ENCODE measurements at places on chromosomes 7 and 10. TPM values are rescaled to one million over a fixed set of nuclear protein-coding genes. Genes with fewer than 3 reads are reported as not detected.

- no peak for DNase-seq
- H3K27ac ChIP-seq, result no peak overlapping the region
- H3K27me3 ChIP-seq, result peaks cover 41% of the 10 kb centered on the region
- no peaks in the 10 kb centered on the region for H3K36me3 ChIP-seq
These were observed 65.1 kb downstream of the RGS10 start for GRCh38 chr10:119477444-119477843.

- H3K27ac ChIP-seq, result peak overlapping the region; percentile 100
- peak; percentile 85 for DNase-seq
- H3K27me3 ChIP-seq, result no peaks in the 10 kb centered on the region
These were observed 99.5 kb downstream of the HIP1 start for GRCh38 chr7:75639071-75639885.

GRCh38 chr7:157394246-157395191, 57.7 kb downstream of the DNAJB6 start:
- H3K27me3 ChIP-seq, result no peaks in the 10 kb centered on the region
- peak overlapping the region; percentile 50 for H3K27ac ChIP-seq
- H3K4me1 ChIP-seq, result peaks cover 5% of the 10 kb centered on the region
- H3K4me3 ChIP-seq, result no peak overlapping the region
- H3K36me3 ChIP-seq, result peaks cover 15% of the 10 kb centered on the region
- no peak for DNase-seq

DNA sequence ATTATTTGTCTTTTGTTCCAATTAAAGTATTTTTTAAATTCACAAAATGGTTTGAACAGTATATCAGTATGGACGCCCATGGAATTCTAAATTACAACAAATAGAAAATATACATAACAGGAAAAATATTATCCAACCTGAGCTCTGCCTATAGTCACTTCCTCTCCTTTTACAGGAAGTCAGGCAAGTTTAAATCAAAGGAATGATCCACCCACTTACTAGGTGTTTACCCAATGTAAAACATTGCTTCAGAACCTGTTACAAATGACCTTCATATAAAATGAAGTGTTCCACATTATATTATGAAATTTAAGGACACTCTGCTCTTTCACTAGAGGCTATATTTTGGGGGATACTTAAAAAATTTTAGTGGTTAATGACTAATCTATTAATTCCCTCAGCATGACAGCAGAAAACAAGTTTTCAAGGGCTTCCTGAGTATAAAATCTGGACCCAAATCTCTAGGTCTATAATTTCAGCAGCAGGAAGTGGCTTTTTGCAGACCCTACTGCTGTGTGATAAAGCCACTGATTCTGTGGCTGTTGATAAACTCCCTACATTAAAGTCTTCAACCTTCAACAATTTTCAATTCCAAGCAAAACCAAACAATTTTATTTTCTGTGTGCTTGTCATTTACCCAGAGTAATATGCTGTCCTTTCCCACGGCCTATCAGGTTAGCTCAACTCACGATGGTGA, 722.6 kb downstream of the GATA3 start:
- H3K4me1 ChIP-seq, result no peaks in the 10 kb centered on the region
- no peaks in the 10 kb centered on the region for H3K27me3 ChIP-seq
- H3K36me3 ChIP-seq, result no peaks in the 10 kb centered on the region
- no peak for DNase-seq
- no peak overlapping the region for H3K4me3 ChIP-seq
- H3K27ac ChIP-seq, result no peak overlapping the region

GRCh38 chr7:131595699-131596098, 39.3 kb upstream of the PODXL start:
- no peaks in the 10 kb centered on the region for H3K36me3 ChIP-seq
- H3K27me3 ChIP-seq, result no peaks in the 10 kb centered on the region
- H3K27ac ChIP-seq, result no peak overlapping the region
- DNase-seq, result no peak
- H3K4me3 ChIP-seq, result no peak overlapping the region
- H3K4me1 ChIP-seq, result no peaks in the 10 kb centered on the region

DNA sequence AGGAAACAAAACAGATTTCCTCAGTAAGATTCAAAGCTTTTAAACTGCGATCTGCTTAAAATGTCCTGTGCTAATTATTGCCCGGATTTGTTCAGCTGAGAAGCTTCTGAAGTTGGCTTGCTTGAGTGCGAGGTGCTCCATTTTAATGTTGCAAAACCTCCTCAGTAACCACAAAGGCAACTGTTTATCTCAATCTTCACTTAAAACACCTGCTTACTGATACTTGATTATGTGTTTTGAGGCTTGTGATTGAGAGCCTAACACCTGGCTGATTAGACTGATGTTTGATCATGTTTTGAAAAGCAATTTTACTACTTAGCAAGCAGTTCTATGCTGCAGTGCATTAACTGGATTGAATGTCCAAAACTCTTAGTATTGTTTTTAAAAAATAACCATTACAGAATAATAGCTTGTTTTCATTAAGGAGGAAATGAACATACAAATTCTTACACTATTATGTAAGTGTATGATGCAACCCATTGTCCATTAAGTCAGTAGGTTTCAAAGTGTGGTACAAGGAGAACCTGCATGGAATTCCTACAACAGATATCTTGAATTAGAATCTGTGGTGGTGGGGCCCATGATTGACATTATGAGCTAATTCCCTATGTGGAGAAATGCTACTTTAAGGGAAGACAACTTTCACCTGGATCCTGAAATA, 96.9 kb upstream of the FAM180A start:
- no peak for DNase-seq
- H3K27me3 ChIP-seq, result no peaks in the 10 kb centered on the region
- H3K27ac ChIP-seq, result no peak overlapping the region

- peak overlapping the region; percentile 92 for H3K27ac ChIP-seq
- peaks cover 63% of the 10 kb centered on the region for H3K4me1 ChIP-seq
- peak; percentile 78 for DNase-seq
These were observed 3.5 kb downstream of the RASSF4 start for GRCh38 chr10:44962870-44963738.

- no peaks in the 10 kb centered on the region for H3K27me3 ChIP-seq
- H3K27ac ChIP-seq, result no peak overlapping the region
- no peak for DNase-seq
- H3K4me3 ChIP-seq, result no peak overlapping the region
These were observed 27.3 kb downstream of the UBE2H start for GRCh38 chr7:129925416-129926002.

DNA sequence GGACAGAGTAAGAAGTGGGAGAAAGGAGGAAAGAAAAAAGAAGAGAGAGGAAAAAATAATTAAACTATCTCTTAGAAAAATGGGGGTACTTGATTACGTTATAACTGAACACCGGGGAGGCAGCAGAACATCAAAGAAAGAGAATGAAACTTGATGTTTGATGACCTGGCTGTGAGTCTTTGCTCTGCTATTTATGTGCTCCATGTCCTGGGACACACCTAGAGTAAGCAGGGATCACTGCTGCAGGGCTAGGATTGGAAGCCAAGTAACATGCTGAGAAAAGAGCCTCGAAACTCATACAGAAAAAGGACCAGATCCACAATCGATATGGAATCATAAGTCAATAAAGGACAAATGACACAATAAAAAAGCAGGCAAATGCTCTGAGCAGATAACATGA, 56.7 kb upstream of the COL13A1 start:
- H3K4me3 ChIP-seq, result no peak overlapping the region
- no peak for DNase-seq
- H3K27me3 ChIP-seq, result no peaks in the 10 kb centered on the region
- no peak overlapping the region for H3K27ac ChIP-seq
- no peaks in the 10 kb centered on the region for H3K36me3 ChIP-seq

- no peaks in the 10 kb centered on the region for H3K27me3 ChIP-seq
- no peak for DNase-seq
- no peak overlapping the region for H3K4me3 ChIP-seq
- H3K4me1 ChIP-seq, result no peaks in the 10 kb centered on the region
These were observed 14.8 kb downstream of the CHAT start for GRCh38 chr10:49628599-49628998.

- H3K4me3 ChIP-seq, result no peak overlapping the region
- no peaks in the 10 kb centered on the region for H3K27me3 ChIP-seq
- no peaks in the 10 kb centered on the region for H3K4me1 ChIP-seq
- H3K36me3 ChIP-seq, result 0 out of 2 replicates have a peak, but pooled peaks cover 7% of the 10 kb centered on the region
These were observed 15.5 kb downstream of the ARMH3 start for GRCh38 chr10:102040305-102041050.

GRCh38 chr7:96942112-96942511, 63.2 kb upstream of the DLX6 start:
- 0 out of 2 replicates have a peak, but pooled peaks cover 3% of the 10 kb centered on the region for H3K4me1 ChIP-seq
- H3K4me3 ChIP-seq, result no peak overlapping the region
- H3K27me3 ChIP-seq, result no peaks in the 10 kb centered on the region
- no peak overlapping the region for H3K27ac ChIP-seq

DNA sequence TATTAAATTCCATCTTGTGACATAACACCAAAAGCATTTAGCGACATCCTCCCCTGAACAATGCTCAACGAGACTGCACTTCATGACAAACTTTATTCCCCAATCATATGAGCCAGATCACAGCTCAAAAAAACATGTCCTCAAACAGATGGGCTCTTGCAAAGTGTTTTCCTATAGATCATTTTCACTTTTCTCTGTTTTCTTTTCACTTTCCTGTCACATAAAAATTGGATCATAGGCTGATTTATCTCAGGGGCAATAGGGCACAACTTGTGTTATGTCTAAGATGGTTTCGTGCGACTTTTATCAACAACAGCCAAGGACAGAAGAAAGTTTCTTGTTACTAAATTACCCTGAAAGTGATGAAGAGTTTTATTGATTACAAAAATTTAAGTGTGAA, 206.1 kb downstream of the WDR11 start:
- DNase-seq, result no peak
- no peaks in the 10 kb centered on the region for H3K27me3 ChIP-seq
- no peaks in the 10 kb centered on the region for H3K4me1 ChIP-seq
- no peaks in the 10 kb centered on the region for H3K36me3 ChIP-seq

DNA sequence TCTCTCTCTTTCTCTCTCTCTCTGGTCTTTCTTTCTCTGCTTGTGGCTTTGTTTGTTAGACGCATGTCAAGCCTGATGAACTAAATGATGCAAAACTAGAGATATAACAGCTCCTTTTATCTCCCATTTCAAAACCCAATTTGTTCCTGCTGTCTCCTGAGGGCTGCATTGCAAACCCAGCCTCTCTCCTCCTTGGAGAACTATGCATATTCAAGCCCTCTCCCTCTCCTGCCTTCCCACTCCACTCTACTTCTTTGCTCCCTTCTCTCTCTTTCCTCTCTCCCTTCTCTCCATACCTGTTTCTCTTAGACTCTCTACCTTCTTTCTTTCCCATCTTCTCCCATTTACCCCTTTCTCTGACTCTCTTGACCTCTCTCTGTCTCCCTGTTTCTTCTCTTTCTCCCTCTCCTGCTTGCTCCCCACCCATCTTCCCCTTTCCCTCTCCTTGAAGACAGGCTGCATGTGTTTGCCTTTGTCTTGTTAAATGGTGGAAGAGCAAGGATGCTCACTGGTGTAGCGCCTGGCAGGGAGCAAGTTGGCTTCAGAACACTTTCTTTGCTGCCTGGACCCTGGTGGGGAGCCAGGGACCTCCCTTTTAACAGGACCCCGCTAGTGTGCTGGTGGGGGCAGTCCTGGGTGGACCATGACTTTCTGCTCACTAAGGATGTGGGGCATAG, 142.9 kb downstream of the CDH23 start:
- peaks cover 20% of the 10 kb centered on the region for H3K4me1 ChIP-seq
- no peak overlapping the region for H3K4me3 ChIP-seq
- no peaks in the 10 kb centered on the region for H3K27me3 ChIP-seq
- DNase-seq, result no peak
- no peak overlapping the region for H3K27ac ChIP-seq

DNA sequence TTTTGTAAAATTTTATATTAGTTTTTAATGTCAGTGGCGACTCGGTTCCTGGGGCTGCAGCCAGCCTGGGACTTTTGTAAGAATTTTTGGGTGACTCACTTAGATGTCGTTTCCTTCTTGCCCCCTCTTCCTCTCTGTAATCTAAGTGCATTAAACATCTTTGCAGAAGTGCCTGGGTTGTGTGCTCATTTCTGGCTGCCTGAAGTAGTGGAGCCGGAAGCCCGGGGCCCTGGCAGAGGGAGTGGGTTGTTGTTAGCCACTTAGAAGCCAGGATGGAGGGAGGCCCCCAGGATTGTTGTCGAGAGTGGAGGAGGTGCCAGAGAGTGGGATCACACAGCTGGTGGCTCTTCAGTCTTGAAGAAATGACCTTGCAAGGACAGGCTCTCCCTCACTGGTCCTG, 11.0 kb upstream of the TRIM8 start:
- DNase-seq, result no peak
- no peak overlapping the region for H3K27ac ChIP-seq
- no peaks in the 10 kb centered on the region for H3K27me3 ChIP-seq
- H3K4me3 ChIP-seq, result no peak overlapping the region
- peaks cover 38% of the 10 kb centered on the region for H3K4me1 ChIP-seq

GRCh38 chr7:37491919-37492694, 43.4 kb upstream of the ELMO1 start:
- no peaks in the 10 kb centered on the region for H3K4me1 ChIP-seq
- peak; percentile 94 for DNase-seq
- 0 out of 2 replicates have a peak, but pooled peaks cover 3% of the 10 kb centered on the region for H3K36me3 ChIP-seq
- H3K27me3 ChIP-seq, result no peaks in the 10 kb centered on the region

- no peaks in the 10 kb centered on the region for H3K27me3 ChIP-seq
- peaks cover 3% of the 10 kb centered on the region for H3K4me1 ChIP-seq
- H3K27ac ChIP-seq, result no peak overlapping the region
- no peak overlapping the region for H3K4me3 ChIP-seq
These were observed 538.5 kb upstream of the MKI67 start for GRCh38 chr10:128664729-128665128.

- H3K27me3 ChIP-seq, result peaks cover 7% of the 10 kb centered on the region
- H3K36me3 ChIP-seq, result no peaks in the 10 kb centered on the region
- no peak for DNase-seq
These were observed 43.4 kb downstream of the GRK5 start for GRCh38 chr10:119250641-119251314.

- H3K27me3 ChIP-seq, result no peaks in the 10 kb centered on the region
- no peaks in the 10 kb centered on the region for H3K36me3 ChIP-seq
- peak overlapping the region; percentile 2 for H3K4me3 ChIP-seq
- peaks cover 12% of the 10 kb centered on the region for H3K4me1 ChIP-seq
- peak overlapping the region; percentile 87 for H3K27ac ChIP-seq
These were observed 163.8 kb downstream of the INHBA start for GRCh38 chr7:41538810-41539724.

GRCh38 chr10:12938271-12938670, 63.2 kb downstream of the CCDC3 start:
- H3K36me3 ChIP-seq, result no peaks in the 10 kb centered on the region
- H3K27ac ChIP-seq, result no peak overlapping the region
- no peak for DNase-seq
- H3K4me1 ChIP-seq, result peaks cover 4% of the 10 kb centered on the region
- H3K27me3 ChIP-seq, result no peaks in the 10 kb centered on the region
- H3K4me3 ChIP-seq, result no peak overlapping the region

Gene SPAM1
- total RNA-seq, result not detected

Gene C10orf90
- total RNA-seq, result 0.43 TPM

Gene RSPH10B
- total RNA-seq, result 5.9 TPM

Gene ZC3HAV1L
- total RNA-seq, result 10.1 TPM

Gene HOXA1
- not detected for total RNA-seq

Gene CALN1
- 15.3 TPM for total RNA-seq

Gene CALML3
- total RNA-seq, result not detected

Gene MACC1
- total RNA-seq, result 14.2 TPM

All from GM23338 (cell line).